Activated T-cell treated with anti-CD3 and anti-CD28 coated beads, Interleukin-2, amount 50 U/mL, for 72 hours (primary cell): ENCODE measurements at places on chromosomes 4 and X. TPM values are rescaled to one million over a fixed set of nuclear protein-coding genes. Genes with fewer than 3 reads are reported as not detected.

DNA sequence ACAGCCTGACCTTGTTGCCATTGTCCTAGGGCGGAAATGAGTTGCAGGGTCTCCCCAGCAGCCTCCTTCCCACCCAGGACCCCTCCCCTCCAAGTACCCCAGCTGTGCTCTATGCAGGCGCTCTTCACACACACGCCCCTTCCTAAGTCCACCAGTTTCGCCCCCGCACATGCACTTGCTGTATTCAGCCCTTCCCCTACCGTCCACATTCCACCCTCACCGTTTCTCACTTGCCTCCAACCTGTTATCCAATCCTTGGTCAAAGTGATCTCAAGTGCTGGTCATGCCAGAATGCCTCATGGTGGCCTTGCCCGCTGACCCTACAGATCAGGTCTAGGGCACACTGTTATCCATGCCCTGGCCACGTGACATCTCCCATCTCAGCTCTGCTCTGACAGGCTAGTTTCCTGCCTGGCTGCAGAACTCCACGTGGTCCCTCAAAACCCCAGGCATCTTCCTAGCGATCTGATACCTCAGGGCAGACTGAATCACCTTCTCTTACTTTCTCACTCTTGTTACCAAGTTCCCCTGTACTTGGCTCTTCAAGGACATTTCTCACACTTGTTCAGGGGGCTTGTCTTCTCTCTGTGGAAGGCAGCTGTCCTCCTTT is 39.7 kb downstream of the NSG1 start:
- DNase-seq, result no peak

PALLD gene
- 16.7 TPM for total RNA-seq

- DNase-seq, result no peak
Measured at GRCh38 chr4:160724063-160724462, 1439.7 kb downstream of the FSTL5 start.

DNA sequence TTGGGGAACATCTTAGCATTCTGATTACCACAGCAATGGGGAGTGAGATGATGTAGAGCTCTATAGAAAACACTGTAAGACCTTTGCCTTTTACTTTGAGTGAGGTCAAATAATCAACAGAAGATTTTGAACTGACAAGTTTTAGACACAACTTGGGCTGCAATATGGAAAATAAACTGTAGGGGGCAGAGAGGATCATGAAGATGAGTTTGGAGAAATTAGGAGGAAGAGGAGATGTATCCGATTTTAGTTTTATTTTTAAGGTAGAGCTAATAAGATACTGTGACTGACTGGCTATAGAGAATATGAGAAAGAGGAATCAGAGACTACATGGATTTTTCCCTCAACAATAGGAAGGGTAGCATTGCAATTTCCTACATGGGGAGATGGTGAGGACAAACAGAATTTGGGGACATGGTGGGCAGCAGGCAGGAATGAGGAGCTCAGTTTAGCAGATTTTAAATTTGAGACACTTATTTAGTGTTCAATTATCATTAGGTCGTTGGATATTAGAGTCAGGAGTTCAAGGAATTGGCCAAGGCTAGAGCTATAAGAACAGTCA is 563.1 kb downstream of the INPP4B start:
- peak; percentile 19 for DNase-seq
